Breast epithelium (tissue), 4 donors: ENCODE measurements at places on chromosomes 6 and 20. TPM values are rescaled to one million over a fixed set of nuclear protein-coding genes. Genes with fewer than 3 reads are reported as not detected.

GRCh38 chr6:62614442-62614841 lies 328.4 kb upstream of the KHDRBS2 start:
- no peak for DNase-seq

DNA sequence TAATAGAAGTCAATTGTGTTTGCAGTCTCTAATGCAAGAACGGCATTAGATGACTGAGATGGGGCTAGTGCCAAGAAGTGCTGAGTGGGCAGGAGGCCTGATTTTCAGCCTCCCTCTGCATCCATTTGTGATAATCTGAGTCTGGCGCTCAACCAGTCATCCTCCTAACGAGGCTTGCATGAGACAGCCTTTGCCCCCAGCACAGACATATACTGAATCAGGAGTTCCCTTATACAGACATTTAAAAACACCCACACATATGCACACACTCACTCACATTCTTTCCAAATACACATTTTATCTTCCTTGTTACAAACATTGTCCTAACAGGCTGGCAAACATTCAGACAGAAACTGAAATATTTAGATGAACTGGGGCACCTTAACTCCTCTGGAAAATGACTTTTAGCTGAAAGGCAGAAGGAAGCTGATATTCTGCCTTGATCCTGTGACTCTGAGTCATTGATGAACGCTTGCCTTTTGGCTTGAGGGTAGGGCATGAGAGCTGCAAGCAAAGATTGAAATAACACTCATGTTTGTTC lies 562.3 kb downstream of the DHX35 start:
- no peak for DNase-seq

DNA sequence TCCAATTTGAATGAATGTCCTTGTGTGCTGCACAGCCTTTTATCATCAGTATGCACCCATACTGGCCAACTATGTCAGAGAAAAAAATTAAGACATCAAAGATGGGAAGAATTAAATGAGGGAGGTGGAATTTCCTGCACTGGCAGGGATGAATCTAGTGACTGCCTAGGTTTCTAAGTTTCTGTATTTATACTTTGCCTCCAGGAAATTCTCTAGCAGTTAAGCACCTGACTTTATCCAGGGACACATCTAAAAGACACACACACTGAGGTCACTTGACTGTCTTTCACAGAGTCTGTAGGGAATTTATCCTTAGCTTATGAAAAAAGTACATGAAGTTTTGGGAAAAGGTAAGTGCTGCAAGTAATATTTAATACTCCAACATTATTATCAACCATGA lies 636.5 kb upstream of the PTCHD4 start:
- no peak for DNase-seq

- DNase-seq: no peak
Measured at GRCh38 chr6:12546410-12547002, 170.1 kb upstream of the PHACTR1 start.

GRCh38 chr6:53679446-53679933 lies 13.9 kb upstream of the KLHL31 start:
- DNase-seq: no peak

DNA sequence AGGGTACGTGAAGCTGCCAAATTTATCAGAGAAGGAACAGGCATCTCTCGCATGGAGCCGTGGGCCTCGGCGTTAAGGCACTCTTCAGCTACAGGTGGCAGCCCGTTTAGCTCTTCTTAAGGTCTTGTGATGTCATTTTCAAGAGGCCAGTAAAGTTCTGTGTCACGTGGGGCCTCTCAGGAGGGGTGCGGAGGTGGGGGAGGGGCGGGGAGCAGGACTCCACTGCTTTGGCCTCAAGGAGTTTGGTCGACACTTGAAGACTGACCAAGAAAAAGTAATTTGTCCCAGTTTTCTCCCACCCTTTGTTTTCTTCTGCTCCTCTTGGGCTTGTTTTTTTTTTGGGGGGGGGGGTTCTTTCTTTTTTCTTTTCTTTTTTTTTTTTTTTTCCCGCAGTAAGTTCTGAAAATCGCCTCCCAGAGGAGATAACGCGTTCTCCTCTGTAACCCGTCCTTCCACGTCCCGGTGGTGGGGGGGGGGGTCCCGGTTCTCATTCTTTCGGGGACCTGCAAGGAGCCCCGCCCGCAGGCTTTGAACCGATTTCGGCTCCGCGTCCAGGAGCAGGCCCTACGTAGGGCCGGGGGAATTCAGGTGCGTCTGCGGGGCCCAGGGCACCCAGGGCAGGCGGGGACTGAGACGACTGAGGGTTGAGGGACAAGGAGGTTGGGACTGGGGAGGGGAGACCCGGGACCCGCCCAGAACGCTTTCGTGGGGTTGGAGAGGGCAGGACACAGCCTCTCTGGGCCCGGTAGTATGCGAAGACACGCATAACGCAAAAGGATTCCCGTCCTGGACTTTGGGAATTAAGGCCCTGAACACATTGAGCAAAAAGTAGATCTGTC lies 26.0 kb downstream of the GPX6 start:
- DNase-seq: no peak

GRCh38 chr6:87837444-87837843 lies 135.4 kb upstream of the AKIRIN2 start:
- DNase-seq: no peak

GRCh38 chr6:37013516-37014491 lies 8.3 kb downstream of the FGD2 start:
- no peak for DNase-seq

- DNase-seq: no peak
Measured at GRCh38 chr6:117906958-117907600, at the start of gene SLC35F1. Gene SLC35F1, plus strand, starts transcription at chr6:117907264.

DNA sequence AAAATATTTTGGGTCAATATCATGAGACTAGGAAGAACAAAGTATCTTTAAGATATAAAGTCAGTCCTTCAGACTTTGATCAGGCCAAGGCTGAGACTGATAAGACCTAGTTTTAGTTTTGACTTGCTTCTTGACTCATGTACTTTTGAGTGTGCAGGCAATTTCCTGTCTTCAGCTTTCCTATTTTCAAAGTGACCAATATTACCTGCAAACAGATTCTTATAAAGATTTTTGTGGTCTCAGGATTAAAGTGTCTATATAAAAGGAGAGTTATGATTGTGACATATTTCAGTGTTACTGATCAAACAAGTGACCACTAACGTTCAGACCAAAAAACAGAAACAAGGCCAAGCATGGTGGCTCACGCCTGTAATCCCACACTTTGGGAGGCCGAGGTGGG lies 36.0 kb upstream of the AKIRIN2 start:
- DNase-seq: no peak

DNA sequence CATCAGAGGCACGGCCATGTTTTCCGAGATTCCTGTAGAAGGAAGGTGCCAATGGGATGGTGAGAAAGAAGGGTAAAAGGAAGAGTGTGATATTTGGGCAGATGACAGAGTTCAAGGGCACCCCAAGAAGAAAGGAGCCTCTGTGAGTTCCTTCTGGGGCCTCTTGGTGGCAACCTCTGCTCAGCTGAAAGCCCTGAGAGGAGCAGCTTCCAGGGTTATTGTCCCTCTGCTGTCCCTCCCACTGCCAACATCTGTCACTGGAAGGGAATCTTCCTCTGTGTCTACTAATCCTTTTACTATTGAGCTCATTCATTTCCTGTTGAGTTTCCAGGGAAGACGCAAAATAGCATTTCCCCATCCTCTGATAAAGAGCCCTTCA lies 40.0 kb upstream of the KCNK16 start:
- DNase-seq: no peak

DNA sequence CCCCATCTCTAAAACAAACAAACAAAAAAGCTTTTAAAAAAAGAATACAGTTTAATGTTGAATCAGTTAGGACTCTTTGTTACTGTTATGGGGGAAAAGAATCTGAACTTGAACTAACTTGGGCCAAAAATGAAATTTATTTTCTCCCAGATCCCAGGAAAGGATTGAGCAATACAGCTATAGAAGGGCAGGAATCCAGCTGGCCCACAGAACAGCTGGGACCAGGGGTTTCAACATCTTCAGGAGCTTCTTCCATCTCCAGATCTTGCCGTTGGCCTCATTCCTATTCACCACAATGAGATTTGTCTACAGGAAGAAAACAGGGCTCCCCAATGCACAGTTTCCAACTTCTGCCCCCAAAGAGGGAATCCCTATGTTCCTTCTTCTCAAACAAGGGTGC lies 43.2 kb upstream of the AKAP12 start:
- peak; percentile 52 for DNase-seq

DNA sequence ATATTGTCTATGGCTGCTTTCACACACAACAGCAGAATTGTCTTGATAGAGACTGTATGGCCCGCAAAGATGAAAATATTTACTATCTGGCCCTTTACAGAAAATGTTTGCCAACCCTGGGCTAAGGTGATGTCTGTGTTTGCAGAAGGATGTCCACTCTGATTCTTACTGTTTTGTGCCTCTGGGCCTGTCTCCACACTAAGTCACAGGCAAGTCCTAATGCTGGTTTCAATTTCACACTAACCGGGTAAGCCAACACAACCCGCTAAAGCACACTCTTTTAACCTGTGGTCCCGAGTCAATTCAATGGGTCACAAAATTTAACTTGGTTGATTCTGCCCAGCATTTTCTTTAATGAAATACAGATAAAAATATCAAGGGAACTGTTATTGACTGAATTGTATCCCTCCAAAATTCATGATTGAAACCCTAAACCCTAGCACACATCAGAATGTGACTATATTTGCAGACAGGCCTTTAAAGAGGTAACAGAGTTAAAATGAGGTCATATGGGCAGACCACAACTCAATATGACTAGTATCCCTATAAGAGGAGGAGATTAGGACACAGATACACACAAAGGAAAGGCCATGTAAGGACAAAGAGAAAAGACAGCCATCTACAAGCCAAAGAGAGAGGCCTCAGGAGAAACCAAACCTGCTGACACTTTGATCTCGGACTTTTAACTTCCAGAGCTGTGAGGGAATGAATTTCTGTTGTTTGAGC lies 78.4 kb downstream of the FYN start:
- no peak for DNase-seq

DNA sequence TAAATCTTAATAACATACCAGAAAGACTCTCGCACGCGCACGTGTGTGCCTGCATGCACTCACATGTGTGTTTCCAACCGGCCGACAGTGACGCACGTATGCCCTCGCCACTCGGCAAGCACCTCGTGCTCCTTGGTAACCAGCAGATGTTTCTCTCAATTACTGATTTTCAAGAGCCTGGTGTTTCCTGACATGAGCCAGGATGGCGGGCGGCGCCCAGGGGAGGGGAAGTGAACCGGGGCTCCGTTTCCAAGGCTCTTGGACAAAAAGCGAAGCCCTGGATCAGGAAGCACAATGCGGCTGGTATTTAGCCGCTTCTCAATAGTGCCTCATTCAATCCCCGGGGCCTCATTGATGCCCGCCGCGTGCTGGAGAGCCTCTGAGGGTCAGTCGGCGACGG lies 37.7 kb downstream of the PMEPA1 start:
- DNase-seq: no peak

- DNase-seq: no peak
Measured at GRCh38 chr20:50055524-50056083, 57.3 kb downstream of the UBE2V1 start.

DNA sequence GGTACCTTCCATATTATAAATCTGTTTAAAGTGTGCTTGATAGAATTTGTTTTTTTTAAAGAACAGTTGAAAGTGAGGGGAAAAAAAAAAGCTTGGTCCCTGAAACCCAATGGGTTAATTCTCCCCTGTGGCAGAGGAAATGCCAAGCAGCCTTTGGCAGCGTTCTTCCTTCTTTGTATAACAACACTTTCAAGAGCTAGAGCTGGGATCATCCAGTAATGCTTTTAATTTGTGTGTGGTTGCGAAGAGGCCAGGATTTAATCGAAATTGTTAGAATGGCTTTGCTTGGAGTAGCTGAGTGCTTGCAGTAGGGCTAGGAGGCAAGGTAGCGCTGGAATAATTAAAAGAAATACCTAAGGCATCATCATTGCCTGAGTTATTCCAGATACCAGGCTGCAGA lies 692.0 kb downstream of the DHX35 start:
- DNase-seq: no peak

DNA sequence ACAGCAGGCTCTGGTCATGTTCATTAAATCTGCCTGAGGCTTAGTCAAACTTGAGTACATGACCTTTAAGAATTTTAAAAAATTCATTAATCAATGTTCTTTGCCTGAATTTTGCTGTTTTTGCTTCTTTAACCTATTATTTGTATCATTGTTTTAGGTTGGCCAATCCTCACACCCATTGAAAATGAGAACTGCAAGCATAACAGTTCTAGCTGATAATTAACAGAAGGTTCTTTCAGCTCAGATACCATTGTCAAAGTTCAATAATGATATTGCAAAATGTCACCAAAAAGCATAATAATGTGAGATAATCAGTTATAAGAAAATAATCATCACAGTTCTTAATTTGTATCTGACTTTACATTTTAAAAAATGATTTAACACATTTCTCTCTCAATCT lies 583.1 kb downstream of the TFAP2A start:
- DNase-seq: no peak

DNA sequence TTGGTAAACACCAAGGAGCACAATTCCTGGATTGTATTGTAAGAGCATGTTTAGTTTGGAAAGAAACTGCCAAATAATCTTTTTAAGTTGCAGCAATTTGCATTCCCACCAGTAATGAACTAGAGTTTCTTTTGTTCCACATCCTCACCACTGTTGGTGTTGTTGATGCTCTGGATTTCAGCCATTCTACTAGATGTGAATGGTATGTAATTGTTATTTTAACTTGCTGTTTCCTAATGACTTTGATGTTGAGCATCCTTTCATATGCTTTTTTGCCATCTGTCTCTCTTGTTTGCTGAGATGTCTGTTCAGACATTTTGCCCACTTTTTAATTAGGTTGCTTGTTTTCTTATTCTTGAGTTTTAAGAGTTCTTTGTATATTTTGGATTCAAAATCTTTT lies 1654.1 kb downstream of the GRIK2 start:
- no peak for DNase-seq

DNA sequence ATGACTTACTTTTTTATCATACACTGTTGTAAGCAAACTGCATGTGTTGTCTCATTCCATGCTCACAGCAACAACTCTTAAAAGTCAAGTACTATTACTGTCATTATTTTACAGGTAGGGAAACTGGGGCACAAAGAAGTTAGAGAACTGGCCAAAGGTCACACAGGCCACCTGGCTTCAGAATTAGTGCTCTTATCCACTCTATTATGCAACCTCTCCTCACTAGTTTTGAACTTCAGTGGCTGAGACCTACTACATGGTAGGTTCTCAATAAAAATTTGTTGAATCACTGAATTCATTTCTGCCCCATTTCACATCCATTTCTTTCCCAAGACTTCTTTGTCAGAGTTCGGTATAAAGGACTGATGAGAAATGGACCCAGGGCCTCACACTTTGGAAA lies 2.3 kb upstream of the BTN3A3 start:
- no peak for DNase-seq

PKIG gene
- total RNA-seq: 102 TPM

CASS4 gene
- total RNA-seq: 1.6 TPM

CD93 gene
- total RNA-seq: 64.9 TPM

HLA-A gene
- total RNA-seq: 473 TPM

TNNC2 gene
- 2.6 TPM for total RNA-seq

SLC22A2 gene
- not detected for total RNA-seq

EIF2S2 gene
- 55.4 TPM for total RNA-seq

OR2H1 gene
- total RNA-seq: not detected
